ENCODE measurements at places on chromosomes 4 and X.

DNA sequence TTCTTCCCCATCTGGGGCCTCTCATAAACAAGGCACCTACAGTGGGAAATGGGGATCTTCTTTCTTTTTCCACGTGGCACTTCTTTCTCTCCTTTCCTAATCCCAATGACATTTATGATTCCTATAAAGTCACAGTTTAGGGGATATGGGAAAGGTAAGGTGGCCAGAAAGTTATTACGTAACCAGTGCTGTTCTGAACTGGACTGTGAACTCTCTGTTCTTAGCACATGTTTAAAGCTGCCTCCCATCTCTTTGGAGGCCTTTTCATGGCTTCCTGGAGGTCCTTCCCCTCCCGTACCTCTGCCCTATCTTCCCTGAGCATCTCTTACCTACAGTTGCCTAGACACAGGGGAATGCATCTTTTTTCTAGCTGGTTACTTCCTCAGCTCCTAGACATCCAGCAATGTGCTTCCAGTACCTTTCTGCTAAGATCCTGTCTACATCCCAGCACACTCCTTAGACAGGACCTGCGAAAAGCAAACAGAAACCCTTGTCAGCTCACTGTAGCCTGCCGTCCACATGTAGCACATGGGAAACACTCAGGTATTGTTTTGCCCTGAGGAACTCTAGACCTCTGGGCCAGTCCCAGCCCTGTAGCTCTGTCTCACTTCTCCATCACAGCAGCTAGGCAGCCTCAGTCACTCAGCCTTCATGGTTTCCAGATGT, 195.4 kb downstream of the NWD2 start:
- no peak for DNase-seq

- no peak for DNase-seq
These were observed 16.5 kb upstream of the MXRA5 start for GRCh38 chrX:3362956-3363355.

DNA sequence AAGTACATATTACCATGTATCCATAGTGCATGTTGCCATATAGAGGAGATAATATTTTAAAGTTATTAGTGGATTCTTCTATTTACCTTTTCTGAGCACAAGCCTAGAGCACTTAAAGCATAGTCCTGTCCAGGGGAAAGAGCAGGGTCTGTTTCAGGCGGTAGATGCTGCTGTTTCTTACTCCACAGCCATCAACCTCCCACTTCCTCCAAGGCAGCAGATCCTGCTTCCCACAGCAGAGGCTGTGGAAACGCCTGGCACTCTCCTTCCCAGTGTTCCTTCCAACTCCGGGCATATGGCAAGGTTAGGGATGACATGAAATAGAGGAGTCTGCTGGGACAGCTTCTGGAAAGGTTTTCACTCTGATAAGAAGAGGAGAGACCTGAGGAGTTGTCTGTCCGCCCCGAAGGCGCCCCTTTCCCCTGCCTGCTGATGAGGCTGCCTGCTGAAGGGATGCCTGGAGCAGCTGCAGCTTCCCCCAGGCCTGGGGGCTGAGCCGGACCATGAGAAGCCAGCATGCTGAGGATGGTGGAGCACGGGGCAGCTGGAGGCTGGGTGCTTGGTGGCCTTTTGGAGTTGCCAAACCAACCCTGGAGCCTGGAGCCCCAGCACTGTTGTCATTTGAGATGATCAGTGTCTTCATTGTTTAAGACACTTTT, 43.9 kb upstream of the SLC25A4 start:
- DNase-seq: no peak

DNA sequence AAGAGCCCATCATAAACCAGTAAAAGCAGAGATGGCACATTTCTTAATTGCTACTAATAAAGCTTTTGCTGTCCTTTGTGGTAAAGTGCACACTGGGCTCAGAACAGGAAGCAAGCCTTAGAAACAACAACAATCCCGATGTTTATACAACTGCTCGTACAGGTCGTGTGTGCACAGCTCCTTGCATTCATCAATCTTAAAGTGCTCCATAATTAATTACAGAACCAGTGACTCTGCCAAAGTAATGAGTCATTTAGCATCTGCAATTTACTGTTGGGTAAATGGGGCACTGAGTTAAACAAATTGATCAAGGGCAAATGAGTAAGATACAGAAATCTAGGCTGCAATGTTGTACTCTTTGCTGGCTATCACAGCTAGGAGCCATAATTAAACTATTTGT, 61.3 kb upstream of the TXK start:
- DNase-seq: no peak

DNA sequence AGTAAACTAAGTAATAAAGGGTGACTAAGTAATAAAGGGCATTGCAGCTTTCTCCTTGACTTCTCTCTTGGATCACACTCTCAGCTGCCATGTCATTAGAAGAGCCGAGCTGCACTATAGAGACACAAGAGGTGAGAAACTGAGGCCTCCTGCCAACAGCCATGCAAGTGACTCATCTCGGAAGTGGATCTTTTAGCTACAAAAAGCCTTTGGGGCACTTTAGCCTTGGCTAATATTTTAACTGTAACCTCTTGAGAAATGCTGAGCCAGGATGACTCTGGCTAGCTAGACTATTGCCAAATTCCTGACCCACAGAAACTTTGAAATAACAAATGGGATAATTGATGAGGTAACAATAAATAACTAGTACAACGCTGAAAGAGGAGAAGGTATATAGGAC, 1.5 kb upstream of the NEIL3 start:
- DNase-seq: no peak

GRCh38 chr4:2393353-2394270, 24.8 kb downstream of the ZFYVE28 start:
- no peak for DNase-seq

- no peak for DNase-seq
These were observed 48.8 kb downstream of the IGFBP7 start for GRCh38 chr4:57061395-57061794.

DNA sequence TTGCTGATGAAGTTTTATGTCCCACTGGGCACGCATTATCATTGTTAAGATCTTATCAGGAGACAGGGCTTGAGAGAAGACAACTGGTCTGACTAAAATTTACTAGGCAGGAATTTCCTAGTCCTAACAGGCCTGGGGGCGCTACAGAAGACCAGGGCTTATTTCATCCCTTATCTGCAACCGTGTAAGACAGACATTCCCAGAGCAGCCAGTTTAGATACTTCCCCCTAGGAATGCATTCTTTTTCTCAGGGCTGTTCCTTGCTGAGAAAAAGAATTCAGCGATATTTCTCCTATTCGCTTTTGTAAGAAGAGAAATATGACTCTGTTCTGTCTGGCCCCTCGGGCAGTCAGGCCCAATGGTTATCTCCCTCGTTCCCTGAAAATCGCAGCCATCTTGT, 93.8 kb downstream of the TLL1 start:
- DNase-seq: no peak

- no peak for DNase-seq
These were observed 2.3 kb downstream of the HNRNPD start for GRCh38 chr4:82371497-82371896.

All from NCI-H82 (cell line).